Naive B cell (primary cell): ENCODE measurements at places on chromosomes 2 and 18. TPM values are rescaled to one million over a fixed set of nuclear protein-coding genes. Genes with fewer than 3 reads are reported as not detected.

ST6GAL2 gene
- polyA plus RNA-seq = not detected

DNAH6 gene
- 0.63 TPM for polyA plus RNA-seq

LCT gene
- not detected for polyA plus RNA-seq

TMEM200C gene
- polyA plus RNA-seq = not detected

XRCC5 gene
- polyA plus RNA-seq = 276 TPM

OTOS gene
- not detected for polyA plus RNA-seq

AQP12A gene
- not detected for polyA plus RNA-seq

KLF11 gene
- polyA plus RNA-seq = 17.1 TPM

RASGRP3 gene
- 103 TPM for polyA plus RNA-seq

GRCh38 chr2:143284087-143284675 is 155.0 kb downstream of the ARHGAP15 start:
- DNase-seq = peak; percentile 30

DNA sequence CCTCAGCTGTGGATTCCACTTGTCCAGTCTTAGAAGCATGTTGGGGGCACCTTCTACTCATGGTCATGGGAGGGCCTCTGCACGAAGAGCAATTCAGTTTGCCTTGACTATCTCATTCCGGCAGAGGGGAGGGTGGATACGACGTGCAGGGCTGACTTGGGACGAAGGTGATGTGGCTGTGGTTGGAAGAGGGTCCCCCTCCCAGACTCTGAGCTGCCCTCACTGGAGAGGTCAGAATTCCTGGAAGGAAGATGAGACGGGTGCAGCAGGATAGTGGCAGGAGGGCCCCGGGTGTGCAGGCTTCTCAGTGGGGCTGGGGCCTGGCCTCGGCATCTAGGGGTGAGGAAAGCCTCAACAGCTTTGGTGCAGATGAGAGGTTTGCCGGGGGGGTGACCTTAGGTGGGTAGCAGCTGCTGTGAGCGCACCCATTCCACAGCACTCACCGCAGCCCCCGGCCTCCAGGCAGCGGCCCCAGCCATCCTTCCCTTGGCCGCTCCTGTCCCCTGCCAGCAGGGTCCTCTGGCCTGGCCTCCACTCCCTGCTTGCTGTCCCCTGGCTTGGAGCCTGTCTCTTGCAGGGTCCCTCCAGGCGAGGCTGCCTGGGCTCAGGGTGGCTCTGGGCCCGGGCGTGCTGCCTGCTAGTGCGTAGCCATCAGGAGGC is 3.2 kb downstream of the RNPEPL1 start:
- no peak for DNase-seq

GRCh38 chr2:30147196-30147714 is 448 bp downstream of the YPEL5 start:
- DNase-seq = no peak

GRCh38 chr18:57428221-57429150 is 6.7 kb upstream of the ONECUT2 start:
- no peak for DNase-seq

- no peak for DNase-seq
Observed at GRCh38 chr2:32161296-32161695, 4.4 kb upstream of the SLC30A6 start.

DNA sequence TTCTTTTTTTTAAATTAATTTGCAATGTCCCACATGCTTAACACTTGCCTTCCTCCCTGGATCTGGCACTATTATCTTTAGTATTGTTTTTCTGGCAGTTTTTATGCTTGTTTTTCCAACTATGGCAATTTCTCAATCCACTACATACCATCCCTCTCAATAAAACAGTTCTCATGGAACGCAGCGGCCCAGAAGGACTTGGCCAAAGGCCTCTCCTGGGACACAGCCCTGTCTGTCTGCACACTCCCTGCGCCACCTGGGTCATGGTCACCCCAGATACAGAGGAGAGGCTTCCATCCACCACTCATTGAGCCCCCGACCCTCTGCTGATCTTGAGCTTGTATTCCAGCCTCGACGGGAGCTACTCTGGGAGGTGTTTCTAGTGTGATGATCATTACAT is 91.2 kb downstream of the TWIST2 start:
- no peak for DNase-seq

DNA sequence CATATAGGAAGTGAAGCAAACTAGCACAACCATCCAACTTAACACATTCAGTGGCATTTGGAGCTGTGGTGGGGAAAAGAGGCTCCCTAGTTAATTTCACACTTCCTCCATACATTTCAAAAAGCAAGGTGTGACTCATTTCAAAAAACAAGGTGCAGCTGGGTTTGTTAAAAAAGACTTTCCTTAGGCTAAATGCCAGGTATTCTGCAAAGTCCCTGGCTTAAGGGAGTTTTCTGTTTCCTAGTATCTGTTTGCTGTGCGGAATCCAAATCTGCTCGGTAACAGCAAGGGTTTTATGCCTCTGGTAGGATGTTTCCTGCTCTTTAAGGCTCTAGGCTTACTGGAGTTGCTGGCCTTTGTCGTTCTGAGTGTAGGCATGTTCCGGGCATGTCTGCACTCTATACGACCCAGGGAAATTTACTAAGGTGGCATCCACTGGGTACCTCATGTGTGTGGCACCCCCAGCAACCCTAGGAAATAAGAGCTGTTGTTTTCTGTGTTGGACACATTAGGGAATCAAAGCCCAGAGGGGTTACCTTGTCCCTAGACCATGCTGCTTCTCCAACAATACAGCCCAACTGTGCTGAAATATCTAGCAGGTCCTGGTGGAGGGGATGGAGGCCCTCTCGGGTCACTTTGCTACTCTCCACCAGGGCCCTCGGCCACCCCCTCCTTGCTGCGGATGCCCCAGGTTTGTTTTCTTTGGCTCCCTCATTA is 634 bp upstream of the MSGN1 start:
- no peak for DNase-seq

GRCh38 chr2:15736396-15737180 is 144.9 kb downstream of the DDX1 start:
- DNase-seq = no peak
